ENCODE measurements at places on chromosomes 1 and 21. TPM values are rescaled to one million over a fixed set of nuclear protein-coding genes. Genes with fewer than 3 reads are reported as not detected.

DNA sequence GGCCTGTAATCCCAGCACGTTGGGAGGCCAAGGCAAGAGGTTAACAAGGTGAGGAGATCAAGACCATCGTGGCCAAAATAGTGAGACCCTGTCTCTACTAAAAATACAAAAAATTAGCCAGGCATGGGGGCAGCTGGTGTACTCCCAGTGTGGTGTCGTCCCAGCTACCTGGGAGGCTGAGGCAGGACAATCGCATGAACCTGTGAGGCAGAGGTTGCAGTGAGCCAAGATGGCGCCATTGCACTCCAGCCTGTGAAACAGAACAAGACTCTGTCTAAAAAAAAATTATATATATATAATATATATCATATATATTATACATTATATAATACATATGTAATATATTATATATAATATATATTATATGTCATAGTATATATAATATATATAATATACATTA lies 249.2 kb upstream of the TPTE start:
- no peak for DNase-seq

DNA sequence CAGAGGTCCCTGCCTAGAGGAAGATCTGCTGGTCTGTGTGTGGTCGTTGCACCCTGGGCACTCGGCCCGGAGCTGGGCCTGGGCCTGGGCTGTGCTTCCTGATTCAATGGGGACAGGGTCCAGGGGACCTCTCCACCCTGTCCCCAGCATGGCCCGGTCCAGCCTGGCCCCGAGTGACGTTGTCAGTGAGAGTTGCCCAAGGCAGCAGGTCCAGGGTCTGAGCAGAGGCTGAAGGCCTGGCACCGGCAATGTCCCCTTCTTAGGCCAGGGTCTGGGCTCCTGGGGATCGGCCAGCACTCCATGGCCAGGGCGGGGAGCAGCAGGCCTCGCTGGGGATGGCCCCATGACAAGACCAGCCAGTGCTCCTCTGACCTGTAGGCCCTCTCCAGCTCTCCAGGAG lies 15.6 kb upstream of the PEX10 start:
- no peak for DNase-seq

Gene GPR89A
- 31.5 TPM for total RNA-seq

GRCh38 chr1:116031302-116031835 lies 55.1 kb downstream of the SLC22A15 start:
- DNase-seq = no peak

- DNase-seq = no peak
Measured at GRCh38 chr1:57638239-57638638, 214.4 kb upstream of the DAB1 start.

DNA sequence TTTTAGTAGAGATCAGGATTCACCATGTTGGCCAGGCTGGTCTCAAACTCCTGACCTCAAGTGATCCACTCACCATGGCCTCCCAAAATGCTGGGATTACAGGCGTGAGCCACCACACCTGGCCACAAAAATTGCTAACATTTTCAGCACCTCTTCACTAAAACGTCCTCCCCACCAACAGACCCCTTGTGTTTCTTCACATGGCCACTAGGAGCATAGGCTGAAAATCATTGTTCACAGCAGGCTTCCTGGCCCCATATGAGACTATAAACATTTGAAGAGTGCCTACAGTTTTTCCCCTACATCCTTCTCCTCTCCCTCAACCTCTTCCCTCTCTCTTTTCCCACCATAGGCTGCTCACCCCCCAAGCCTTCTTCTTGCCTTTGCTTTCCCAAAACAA lies 28.0 kb upstream of the SFPQ start:
- DNase-seq = no peak

GRCh38 chr1:232040260-232040659 lies 413.7 kb downstream of the DISC1 start:
- DNase-seq = no peak

DNA sequence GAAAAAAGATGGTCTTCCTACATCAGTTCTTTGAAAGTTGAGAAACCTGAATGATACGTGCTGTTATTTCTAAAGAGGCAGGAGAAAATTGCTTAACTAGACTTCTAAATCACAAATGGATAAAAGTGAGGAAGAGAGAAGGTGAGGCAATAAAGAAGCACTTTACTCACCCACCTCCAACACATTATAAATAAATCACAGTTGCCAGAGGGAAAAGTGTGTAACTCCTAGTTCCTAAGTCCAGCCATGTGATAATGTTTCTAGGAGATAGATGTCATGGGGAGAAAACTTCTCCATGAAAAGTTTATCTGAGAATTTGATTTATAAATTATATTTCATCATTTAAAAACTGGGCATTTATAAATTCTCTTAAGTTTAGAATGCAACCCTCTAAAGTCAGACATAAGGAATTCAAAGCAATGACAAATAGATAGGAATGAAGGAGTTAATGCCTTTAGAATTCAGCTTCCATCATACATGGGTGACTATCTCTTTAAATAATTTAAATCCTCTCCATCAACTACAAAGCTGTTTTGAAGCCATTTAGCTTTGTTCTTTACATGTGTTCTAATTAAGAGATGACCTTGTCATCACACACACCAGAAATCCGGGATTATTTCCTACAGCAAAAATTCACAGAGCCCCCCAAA lies 60.0 kb downstream of the NRIP1 start:
- DNase-seq = no peak

GRCh38 chr1:63780565-63780964 lies 6.7 kb downstream of the ROR1 start:
- DNase-seq = no peak

DNA sequence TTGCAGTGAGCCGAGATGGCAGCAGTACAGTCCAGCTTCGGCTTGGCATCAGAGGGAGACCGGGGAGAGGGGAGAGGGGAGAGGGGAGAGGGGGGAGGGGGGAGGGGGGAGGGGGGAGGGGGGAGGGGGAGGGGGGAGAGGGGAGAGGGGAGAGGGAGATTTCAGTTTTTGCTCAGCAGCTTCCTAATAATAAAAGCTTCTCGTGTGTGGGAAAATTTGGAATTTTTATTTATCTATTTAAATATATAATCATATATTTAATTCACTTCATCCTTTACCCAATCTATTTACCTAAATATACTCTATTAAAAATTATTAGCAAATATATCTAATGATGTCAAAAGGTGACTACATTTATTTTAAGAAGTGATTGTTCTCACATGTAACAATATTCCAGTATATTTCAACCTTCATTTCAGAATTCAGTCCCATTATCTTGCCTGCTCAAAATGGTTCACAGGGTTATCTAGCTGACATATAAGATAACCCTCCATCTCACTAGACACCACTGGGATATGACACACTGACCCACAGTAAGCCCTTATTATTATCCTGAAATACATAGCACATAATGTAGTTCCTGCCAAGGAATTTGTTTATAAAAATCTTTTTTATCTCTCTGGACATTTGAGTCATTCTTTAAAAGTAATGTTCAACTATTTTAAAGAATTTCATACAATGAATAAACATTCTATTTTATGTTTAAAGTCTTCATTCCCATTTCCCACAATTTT lies 105.9 kb downstream of the GPATCH2 start:
- no peak for DNase-seq

Gene SSBP3
- 188 TPM for total RNA-seq

GRCh38 chr1:40633931-40634376 lies 31.5 kb downstream of the RIMS3 start:
- peak; percentile 51 for DNase-seq

DNA sequence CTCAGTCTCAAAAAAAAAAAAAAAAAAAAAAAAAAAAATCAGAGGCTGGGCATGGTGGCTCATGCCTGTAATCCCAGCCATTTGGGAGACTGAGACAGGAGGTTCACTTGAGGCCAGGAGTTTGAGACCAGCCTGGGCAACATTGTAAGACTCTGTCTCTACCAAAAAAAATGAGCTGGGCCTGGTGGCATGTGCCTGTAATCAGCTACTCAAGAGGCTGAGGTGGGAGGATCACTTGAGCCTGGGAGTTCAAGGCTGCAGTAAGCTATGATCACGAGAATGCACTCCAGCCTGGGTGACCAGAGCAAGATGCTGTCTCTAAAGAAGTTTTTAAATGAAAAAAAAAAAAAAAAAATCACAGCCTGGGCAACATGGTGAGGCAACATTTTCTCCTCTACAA lies 10.3 kb downstream of the SEMA4A start:
- DNase-seq = no peak

Gene DCST1
- not detected for total RNA-seq

Gene NKAIN1
- total RNA-seq = 9.4 TPM

- DNase-seq = no peak
Measured at GRCh38 chr1:229254910-229255541, 15.9 kb upstream of the RAB4A start.

DNA sequence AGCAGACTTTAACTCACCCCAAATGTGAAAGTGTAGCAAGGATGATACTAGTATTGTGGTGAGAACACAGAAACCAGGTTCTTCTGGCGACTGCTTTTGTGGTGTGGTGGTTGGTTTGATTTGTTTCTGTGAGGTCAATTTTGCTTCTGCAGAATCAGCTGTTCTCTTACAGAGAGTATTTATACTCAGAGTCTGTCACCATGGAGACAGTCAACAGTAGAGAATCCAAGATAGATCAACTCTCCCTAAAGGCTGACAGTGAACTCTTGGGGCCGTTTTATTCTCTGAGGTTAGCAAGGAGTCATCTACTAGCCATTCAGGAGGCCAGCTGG lies at the start of gene CFAP107:
TSS of gene CFAP107 (plus strand) at position 209 of the 332 bp plus-strand sequence. CDS start 231 bp downstream, outside the sequence.
- DNase-seq = no peak

DNA sequence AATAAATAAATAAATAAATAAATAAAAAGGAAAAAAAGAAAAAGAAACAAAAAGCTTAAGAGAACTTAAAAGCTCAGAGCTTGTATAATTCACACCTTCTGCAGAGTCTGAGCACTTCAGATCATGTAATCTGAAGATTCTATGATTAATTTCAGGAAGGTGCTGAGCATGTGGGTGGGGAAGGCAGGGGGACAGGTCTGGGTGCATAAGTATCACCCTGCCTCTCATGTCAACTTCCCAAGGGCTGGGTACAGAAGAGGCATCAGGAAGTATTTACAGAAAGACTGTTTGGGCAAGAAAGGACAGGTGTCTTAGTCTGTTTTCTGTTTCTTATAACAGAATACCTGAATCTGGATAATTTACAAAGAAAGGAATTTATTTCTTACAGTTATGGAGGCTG lies 20.4 kb upstream of the PADI2 start:
- no peak for DNase-seq

Gene CLCA4
- total RNA-seq = not detected

DNA sequence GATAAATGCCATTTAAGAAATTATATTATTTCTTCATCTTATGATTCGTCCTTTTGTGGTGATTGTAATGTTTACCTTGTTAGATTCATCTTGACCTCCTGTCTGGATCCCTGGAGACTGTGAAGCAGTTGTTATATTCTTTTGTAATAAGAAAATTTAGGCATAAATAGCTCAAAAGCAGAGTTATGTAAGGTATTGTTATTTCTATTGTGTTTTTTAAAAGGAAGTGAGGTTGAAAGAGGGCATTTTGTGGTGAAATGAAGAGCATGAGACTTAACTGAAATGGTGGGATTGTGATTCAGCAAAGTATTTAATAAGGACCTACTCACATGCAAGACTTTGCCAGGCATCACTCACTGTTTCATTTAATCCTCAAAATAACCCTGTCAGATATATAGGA lies 104.0 kb downstream of the PDE4B start:
- no peak for DNase-seq

GRCh38 chr1:168266644-168267186 lies 14.0 kb upstream of the TBX19 start:
- DNase-seq = no peak

DNA sequence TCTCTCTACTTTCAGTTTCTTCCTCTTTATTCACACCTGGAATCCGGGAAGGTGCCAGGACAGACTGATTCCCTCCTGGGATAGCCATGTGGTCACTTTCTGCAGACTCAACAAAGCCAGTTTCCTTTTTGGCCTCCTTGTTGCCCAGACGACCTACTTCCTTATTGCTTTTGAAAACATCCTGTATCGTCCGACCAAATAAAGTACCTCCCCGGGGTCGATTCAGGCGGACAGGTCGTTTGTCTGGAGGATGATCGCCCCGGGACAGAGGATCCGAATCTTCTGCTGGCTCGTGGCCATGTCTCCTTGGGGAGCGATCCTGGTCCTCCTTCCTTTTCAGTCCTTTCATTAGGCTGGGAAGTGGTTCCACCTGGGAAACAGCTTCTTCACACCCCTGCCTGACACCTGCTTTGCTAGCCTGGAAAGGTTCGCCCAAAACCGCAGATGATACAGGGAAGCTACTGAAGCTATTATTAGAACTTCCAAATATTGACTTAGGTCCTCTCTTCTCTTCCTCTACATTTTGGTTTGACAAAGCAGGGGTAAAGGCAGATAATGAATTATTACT lies 1.2 kb downstream of the MCM3AP start:
- no peak for DNase-seq

All from mesothelial cell of epicardium (in vitro differentiated cells).